Gastrocnemius medialis (tissue), 4 donors: ENCODE measurements at places on chromosomes 6 and 20.

DNA sequence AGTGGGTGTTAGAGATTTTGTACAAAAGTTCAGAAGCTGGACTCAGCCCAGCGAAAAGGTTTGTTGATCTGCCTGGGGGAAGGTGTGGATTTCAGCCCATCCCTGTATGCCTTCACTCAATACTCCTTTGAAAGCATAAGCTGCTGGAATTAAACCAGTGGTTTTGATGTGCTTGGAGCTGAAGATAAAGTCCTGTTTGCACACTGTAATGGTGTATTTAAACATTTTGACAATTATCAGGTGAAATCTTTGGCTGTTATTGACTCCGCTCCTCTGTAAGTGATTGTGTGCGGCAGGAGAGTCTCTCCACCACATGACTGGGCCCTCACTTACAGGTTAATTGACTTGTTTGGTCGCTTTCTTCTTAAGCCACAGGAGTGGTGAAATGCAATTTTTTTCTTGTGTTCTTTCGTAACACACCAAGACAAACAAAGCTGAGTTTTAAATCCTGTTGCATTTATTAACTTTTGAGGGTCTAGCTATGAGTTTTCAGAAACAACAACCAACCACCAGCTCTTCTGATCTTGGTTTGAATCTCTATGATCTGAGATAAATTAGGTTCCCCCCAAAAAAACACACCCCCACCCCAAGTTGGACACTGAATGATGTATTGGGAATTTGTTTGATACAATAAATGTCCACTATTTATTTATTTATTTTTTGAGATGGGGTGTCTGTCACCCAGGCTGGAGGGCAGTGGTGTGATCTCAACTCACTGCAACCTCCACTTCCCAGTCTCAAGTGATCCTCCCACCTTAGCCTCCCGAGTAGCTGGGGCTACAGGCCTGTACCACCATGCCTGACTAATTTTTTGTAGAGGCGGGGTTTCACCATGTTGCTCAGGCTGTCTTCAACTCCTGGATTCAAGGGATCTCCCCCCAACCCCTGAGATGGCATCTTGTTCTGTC, 46.3 kb upstream of the NCOA3 start:
- no peak for DNase-seq

DNA sequence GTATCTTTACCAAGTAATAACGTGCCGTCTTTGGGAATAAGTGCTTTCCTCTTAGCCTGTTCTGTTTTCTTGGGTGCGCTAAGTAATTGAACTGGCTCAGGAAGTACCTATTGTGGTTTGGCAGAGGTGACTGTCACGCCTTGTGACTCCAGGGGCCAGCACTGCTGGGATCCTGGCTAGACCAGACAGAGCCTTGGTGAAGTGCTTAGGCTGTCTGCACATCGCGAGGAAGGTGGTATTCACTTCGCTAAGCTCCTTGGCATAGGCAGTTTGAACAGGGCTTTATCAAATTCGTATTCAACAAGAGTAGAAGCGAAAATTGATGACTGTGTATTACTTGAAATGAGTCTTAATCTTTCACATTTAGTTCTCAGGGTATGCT, 17.6 kb downstream of the PRDM1 start:
- no peak for DNase-seq

DNA sequence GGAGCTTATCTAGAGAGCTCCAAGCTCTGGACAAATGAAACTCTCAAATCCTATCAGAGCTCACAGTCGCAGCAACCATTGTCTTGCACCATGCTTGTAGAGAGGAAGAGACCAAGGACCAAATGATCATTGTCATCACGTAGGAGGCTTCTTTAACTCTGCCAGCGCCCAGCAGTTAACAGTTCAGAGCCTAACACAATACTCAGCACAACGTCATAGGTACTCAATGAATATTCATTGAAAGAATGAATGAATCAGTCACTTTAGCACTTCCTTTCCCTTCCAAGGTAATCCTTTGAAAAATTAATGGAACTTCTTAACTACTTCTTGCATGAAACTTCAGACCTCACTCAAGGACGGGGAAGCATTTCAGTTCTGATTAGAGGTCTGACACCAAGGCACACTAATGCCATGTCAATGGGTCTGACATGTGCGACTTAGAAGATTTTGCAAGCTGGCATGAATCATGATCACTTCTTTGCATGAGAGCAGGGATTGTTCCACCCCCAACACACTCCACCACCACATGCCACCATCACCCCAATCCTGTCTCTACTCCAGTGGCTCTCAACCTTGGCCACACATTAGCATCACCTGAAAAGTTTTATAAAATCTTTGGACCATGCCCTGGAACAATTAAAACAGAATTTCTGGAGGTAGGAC, 45.1 kb downstream of the KHDC1L start:
- no peak for DNase-seq

GRCh38 chr6:164183556-164184123, 769.1 kb downstream of the QKI start:
- no peak for DNase-seq

DNA sequence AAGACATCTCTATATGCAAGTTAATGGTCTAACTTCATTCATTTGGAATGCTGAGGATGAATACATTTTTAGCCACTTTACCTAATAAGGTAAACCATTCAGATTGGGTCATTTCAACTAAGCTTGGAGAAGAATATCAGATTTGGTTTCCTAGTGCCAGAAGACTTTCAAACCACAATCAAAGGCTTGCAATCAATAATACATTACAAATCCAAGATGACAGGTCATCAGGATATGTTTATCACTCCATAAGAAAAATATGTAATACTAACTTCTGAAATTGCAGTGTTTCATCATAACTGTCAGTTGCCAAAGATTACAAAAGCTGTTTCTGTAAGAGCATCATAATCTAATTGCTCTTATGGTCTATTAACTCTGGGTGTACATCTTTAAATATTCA, 654.0 kb downstream of the COL12A1 start:
- no peak for DNase-seq

GRCh38 chr20:3612795-3613572, 50.2 kb downstream of the GFRA4 start:
- DNase-seq = no peak

- DNase-seq = no peak
Observed at GRCh38 chr6:48278261-48278660, 167.3 kb upstream of the PTCHD4 start.

DNA sequence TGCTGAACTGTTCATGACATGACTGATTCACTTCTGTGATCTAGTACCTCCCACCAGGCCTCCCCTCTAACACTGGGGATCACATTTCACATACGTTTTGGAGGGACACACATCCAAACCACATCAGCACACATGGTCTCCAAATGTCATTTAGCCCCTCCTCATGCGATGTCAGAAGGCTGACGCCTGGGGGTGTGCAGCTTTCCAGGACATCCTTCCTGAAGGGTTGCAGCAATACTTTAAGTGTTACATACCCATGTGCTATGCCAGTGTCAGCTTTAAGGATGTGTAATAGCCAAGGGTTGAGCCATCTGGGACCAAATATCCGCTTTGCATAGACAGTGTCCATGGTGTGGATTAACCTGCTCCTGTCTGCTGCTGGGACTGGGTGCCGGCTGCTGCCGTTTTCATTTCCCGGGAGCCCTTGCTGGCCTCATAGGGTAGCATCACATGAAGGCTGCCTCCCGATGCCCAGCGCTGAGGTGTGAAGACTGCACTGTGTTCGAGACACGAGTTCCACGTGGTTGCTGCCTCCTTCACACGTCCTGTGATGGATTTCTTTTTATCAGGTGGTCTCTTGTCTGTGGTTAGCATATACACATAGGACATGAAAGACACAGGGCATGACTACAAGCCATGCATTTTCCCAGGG, 219.0 kb downstream of the THBS2 start:
- DNase-seq = no peak

DNA sequence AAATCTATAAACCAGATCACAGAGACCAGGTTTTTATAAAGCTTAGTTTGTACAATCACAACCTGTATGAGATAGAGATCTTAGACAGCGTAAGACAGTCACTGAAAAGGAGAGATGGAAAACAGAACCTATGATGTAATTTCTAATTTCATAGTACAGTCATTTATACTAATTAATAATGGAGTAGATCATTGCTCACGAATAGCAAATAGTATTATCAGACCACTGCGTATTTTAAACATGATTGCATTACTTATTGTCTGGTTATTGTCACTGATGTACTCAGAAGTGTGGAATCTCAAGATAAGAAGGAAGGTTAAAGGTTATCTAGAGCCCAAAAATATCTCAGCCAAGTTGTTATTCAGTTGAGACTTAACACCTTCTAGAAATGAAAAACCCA, 115.6 kb downstream of the KHDC1L start:
- no peak for DNase-seq

- DNase-seq = no peak
Observed at GRCh38 chr6:107353773-107354382, 105.5 kb downstream of the PDSS2 start.

DNA sequence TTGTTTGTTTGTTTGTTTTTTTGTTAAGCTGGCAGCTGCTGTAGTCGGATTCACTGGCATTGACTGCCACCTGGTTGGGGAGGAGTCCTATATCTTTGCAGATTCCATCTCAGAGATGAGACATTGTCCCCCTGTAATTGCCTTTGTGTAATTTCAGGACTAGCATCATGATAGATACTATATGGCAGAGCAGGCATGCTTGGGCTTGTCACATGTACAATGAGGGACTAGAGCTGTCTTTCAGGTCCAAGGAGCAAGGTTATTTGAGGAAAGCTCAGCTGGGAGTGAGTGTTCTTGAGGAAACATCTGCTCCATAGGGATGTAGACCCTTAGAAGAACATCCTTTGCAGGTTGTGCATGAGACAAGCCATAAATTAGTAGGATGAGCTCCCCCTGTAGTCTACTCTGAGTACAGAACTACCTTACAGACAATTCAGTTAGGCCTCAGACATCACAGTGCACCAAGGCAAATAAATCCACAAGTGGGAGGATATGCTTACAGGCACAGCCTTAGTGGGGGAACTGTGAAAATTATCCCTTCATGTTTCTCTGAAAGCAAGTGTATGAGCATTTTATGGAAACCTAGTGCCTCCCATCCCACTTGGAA, 62.1 kb downstream of the BMP2 start:
- DNase-seq = no peak

DNA sequence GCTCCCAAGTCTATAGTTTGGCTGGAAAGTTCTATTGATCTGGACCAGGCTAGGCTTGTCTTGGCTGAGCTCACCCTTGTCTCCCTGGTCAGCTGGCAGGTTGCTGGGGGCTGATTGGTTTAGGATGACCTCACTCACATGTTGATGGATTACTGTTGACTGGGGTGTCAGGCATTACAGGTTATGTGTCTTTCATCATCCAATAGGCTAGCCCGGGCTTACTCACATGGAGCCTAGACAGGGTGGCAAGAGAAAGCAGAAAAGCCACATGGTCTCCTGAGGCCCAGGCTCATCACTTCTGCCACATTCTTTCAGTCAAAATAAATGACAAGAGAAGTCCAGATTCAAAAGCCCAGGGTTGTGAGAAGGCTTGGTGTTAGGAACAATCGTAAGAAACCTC, 103.5 kb downstream of the BFSP1 start:
- DNase-seq = no peak

- DNase-seq = no peak
Observed at GRCh38 chr20:33897313-33897912, 86.3 kb downstream of the CHMP4B start.

GRCh38 chr6:139028215-139028657, 309 bp upstream of the ABRACL start:
- DNase-seq = no peak

DNA sequence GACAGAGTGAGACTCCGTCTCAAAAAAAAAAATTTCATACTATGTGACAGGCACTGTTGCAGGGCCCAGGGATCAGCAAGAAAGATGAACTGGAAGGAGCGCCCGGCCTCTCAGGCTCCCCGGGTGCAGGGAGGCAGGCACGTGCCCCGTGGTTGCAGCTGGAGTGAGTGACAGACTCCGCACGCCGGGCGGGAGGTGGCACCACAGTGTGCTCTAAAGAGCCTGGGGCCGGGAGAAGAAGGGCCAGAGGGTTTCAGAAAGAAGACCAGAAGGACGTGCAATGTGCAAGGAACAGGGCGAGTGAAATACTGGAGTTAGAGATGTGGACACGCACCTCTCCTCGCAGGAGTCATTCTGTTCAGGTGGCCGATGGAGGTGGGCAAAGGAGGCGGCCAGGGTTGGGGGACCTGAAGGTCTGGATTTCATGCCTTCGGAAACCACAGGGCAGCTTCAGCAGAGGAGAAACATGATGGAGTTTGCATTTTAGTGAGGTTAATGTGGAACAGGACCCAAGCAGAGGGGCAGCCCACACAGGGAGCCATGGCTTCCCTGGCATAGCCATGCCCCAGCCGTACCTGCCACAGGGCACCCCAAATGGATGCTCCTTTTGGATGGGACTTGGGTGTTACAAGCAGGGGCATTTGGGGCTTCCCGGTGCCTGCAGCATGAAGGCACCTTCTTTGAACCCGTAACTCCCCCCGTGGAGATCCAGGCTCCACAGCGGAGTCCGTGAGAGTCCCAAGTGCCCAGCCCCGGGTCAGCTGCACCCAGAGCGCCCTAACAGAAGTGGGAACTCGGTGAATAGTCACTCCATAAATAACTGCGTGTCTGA, 226.2 kb downstream of the ERMARD start:
- DNase-seq = peak; percentile 2

DNA sequence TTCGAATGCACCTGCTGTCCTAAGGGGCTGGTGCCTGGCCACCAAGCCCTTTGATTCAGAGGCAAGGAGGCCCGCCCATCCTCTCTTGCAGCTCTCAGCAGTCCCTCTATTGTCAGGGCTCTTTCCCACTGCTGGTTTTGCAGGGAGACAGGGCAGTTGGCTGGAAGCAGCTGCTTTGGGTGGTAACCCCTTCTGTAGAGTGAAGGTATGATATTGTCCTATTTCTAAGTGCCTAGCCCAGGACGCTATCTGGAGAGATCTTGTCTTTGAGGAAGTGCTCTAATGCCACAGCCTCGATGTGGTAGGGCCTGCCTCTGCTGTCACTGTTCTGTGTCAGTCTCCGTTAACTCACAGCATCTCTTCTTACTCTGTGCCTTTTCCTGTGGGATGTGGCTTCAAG, 5.6 kb downstream of the PLCG1 start:
- DNase-seq = no peak

DNA sequence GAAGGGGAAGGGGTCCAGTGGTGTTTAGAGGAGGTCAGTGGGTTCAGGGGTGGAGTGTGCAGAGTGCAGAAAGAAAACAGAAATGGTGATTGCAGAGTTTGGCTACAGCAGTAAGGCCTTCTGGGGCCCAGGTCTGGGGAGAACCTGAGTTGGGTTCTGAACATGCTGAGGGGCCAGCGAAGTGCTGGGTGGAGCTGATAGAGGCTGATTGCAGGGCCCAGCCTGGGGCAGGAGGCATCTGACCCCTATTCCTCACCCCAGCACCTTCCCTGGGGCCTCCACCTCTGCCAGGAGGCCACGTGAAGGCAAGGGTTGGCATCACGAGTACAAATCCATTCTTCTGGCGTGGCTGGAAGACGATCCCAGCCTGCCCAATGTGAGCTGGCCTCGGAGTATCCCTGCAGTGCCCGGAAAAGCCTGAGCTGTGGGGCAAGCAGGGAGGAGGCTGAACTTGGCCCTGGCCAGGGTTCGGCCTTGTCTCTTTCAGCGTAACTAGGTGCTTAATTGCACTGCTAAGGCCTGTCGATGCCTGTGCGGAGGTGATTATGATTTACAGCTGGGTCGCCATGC, 35.3 kb downstream of the VSTM2L start:
- no peak for DNase-seq

GRCh38 chr6:97049253-97050011, 124.9 kb downstream of the KLHL32 start:
- no peak for DNase-seq
